ENCODE measurements at places on chromosomes 2 and 18. TPM values are rescaled to one million over a fixed set of nuclear protein-coding genes. Genes with fewer than 3 reads are reported as not detected.
A peak's percentile ranks its signal among the peaks of the same experiment; 100 is the strongest.

Gene FAP
- 6.9 TPM for total RNA-seq

- DNase-seq: no peak
Observed at GRCh38 chr2:57862727-57863126, 183.9 kb upstream of the VRK2 start.

Gene DSG1
- not detected for total RNA-seq

Gene TTN
- not detected for total RNA-seq

Gene SOWAHC
- total RNA-seq: 7.1 TPM

DNA sequence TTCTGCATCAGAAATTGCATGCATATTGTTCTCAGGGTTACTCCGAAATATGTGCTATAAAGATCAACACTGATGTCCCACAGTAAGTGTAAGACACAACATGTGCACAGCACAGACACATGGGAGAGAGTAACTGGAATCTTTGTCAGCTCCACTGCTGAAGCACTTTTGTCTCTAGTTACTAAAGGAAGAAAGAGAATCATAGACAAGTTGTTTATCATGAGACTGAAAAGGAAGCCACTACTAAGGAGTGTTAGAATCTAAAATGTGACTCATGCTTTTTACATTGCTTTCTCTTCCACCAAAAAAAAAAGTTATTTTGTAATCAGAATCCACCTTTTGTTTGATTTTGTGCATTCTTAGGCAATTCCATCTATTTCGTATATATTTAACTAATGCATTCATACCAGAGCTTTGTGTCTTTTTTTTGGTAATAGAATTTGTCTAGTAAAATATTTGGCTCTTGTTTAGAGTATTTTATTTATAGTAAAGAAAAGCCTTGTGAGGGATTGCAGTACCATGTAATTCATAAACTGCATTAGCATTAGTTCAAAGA, 502.4 kb downstream of the FBXO15 start:
- DNase-seq: no peak

Gene ADGRF3
- not detected for total RNA-seq

Gene POTEI
- 0.40 TPM for total RNA-seq

DNA sequence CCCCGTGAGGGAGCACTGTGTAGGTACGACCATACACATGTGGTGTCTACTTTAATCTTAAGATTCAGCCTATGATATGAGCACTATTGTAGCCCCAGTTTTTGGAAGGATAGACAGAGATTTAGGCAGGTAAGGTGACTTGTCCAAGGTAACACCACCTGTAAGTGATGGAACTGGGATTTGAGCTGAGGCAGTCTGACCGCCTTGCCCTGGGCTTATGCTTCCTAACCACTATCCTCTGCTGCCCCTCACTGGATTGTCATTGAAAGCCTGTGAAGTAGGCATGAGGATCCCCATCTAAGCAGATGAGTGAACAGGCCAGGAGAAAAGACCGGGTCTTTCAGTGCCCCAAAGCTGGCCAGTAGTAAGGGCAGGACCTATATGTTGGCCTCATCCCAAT, 343.8 kb downstream of the CYRIA start:
- no peak for DNase-seq

Gene INO80B
- total RNA-seq: 17.8 TPM

DNA sequence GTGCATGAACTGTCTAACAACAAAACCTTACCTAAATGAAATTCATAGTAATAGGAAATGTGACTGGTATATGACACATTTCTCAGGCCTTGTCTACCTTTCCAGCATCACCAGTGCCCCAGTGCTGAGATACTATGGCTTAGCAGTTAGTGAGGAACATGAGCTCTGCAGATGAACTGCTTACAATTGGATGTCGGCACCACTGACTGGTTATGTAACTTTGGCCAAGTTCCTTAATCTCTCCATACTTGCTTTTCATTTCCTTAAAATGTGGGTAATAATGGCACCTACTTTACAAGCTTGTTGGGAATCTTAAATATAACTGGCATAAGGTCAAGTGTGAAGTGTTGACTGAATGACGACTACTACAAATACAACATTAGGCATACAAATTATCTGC, 136.3 kb downstream of the OLA1 start:
- no peak for DNase-seq

Gene RAX
- not detected for total RNA-seq

DNA sequence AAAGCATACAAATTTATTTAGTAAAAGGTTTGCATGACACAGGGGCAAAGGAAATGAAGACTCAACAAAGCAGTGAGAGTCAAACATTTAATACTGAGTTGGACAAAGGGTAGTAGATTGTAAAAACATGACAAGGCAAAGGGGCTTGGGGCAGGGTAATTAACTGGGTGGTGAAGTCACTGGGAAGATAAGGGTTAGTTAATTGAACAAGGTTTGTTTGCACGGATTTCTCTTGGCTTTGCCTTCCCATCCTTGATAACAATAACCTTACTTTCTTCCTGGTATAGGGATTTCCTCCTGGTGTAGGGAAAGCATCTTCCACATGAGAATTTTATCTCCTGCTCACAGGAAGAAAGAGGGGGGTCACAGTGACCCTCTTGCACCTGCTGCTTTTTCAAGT, 26.8 kb upstream of the RTTN start:
- peak; percentile 8 for DNase-seq

- DNase-seq: no peak
Observed at GRCh38 chr2:100986157-100986556, 15.9 kb upstream of the RPL31 start.

DNA sequence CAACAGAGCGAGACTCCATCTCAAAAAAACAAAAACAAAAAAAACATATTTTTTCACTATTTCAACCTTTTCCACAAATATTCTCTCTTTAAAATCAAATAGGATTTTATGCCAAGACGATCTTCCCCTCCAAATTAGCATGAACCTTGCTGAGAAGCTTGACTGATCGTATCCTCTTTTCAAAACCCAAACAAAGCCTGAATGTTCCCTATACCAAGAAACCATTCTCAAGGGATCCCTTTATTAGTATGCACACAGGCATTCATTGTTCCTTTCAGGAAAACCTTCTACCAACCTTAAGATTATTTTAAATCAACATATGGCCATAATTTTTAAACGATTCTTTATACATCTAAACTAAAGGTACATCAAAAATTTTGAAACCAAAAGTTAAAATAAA, 6.3 kb downstream of the SPIRE1 start:
- no peak for DNase-seq

- DNase-seq: no peak
Observed at GRCh38 chr2:42659609-42660008, 91.2 kb downstream of the MTA3 start.

Data from Daoy (cell line).